ENCODE measurements at places on chromosomes 11 and 22.

DNA sequence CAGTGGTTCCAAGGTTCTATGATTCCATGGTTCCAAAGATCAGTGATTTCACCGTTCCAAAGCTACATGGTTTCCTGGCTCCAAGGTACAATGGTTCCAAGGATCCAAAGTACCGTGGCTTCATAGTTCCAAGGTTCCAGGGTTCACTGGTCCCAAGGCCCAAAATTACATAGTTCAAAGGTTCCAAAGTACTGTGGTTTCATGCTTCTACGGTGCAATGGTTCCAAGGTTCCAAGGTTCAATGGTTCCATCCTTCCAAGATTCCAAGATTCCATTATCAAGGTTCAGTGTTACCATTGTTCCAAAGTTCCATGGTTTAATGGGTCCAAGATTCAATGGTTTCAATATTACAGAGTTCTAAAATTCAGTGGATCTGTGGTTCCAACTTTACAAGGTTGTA lies 43.0 kb upstream of the SEPTIN5 start:
- no peak for DNase-seq

GRCh38 chr11:35529971-35530495 lies 4.6 kb upstream of the PAMR1 start:
- no peak for DNase-seq

GRCh38 chr11:132564091-132564885 lies 968.0 kb downstream of the OPCML start:
- DNase-seq = no peak

- no peak for DNase-seq
Measured at GRCh38 chr22:24423519-24424000, 3.8 kb upstream of the ADORA2A start.

DNA sequence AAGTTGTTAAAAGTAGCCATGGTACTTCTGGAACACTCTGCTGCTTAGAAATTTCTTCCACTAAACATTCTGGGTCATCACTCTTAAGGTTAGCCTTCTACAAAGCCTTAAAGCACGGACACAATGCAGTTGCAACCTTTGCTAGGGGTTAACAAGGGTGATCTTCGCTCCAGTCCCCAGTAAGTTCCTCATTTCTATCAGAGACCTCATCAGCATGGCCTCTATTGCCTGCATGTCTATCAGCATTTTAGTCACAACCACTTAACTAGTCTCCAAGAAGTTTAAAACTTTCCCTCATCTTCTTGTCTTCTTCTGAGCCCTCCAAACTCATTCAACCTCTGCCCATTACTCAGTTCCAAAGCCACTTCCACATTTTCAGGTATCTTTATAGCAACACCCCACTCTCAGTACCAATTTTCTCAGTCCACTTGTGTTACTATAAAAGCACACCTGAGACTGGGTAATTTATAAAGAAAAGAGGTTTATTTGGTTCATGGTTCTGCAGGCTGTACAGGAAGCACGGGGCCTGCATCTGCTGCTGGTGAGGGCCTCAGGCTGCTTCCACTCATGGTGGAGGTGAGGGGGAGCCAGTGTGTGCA lies 48.7 kb upstream of the TH start:
- no peak for DNase-seq

DNA sequence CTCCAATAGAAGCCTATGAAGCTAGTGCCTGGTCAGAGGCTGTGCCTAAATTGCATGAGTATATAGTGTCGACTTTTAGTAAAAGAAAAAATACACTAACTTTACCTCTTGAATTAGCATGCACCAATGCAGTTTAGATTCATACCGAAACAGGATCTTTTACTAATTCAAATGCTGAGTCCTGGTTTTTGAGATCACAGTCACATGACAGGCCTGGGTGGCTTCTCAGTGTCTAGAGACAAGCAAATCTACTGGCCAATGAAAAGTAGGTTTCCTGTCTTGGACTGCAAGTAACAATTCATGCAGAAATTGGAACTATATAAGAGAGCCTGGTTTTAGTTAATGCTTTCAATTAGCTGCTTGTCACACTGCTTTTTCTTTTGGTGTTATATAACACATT lies 7.2 kb downstream of the ARHGEF12 start:
- no peak for DNase-seq

GRCh38 chr11:112255067-112255720 lies 5.5 kb downstream of the PLET1 start:
- DNase-seq = no peak

GRCh38 chr11:5038341-5038740 lies 8.0 kb upstream of the OR52J3 start:
- no peak for DNase-seq

GRCh38 chr11:47409440-47410369 lies 1.3 kb downstream of the SLC39A13 start:
- DNase-seq = no peak

DNA sequence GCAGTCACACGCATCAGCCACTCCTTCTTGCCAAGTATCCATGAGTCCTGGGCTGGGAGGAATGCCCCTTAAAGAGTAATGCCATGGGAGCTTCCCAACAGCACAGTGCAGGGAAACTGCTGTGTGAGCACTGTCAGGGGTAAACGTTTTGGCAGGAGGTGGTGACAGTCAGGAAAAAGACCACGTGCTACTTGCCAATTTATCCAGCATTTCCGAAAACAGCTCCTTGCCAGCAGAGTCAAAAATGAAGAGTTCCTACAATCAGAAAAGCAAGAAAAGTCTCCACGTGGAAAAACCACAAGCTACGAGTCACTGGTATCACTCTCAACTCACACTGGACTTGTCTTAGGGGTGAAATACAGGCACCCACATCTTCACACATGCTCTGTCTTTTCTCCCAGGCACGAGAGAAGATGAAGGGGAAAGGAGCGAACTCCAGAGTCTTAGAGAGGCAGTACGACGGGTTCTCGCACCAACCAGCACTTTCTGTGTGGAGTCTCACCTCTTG lies 9.9 kb downstream of the IFT27 start:
- no peak for DNase-seq

GRCh38 chr22:19178065-19178656 lies 375 bp downstream of the SLC25A1 start:
- DNase-seq = no peak

DNA sequence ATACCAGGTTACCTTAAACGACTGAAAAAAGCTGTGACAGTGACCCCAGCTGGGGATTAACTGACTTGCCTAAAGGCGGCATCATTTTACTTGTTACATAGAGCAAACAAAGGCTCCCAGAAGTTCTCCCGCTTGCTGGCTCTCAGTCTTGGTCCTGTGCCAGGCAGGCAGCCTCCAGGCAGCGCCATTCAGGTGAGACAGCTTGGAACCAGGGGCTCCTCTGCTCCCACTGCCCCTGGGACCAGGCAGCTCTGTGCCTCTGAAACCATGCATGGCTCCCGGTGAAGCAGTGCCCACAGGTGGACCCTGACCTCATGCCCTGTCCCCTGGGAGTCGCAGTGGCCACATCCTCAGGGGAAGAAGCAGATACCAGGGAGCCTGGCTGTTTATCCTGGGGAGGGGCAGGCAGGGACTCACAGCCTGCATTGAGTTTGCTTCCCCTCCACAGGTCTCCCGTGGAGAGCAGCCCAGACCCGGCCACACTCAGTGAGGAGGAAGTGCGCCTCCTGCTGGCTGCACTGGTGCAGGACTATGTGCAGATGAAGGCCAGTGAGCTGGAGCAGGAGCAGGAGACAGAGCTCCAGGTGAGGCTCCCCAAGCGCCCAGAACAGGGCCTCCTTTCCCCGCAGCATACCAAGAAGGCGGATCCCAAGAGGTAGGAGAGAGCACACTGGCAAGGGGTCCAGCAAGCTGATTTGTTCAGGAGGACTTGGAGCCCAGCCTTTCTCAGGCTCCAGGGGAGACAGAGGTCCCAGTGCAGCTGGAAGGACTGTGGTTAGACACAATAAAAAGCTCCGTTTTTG lies 15.6 kb upstream of the CYP2R1 start:
- DNase-seq = peak; percentile 81

GRCh38 chr11:20116825-20117224 lies 43.5 kb downstream of the DBX1 start:
- no peak for DNase-seq

DNA sequence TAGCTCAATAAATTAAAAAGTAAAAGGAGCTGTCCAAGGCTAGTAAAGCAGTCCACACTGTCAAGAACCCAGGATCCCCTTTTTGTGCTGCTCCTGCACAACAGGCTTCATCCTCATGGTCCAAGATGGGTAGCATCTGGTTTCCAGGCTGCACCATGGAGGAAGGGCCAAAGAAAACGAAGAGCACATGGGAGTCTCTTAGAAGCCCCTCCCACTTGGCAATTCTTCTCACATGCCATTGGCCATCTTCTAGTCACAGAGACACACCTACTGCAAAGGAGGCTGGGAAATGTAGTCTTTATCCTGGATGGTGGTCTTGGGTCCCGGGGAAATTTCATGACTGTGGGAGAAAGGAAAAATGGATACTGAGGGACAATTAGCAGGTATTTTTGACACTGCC lies 37.8 kb downstream of the PRR5L start:
- DNase-seq = no peak

DNA sequence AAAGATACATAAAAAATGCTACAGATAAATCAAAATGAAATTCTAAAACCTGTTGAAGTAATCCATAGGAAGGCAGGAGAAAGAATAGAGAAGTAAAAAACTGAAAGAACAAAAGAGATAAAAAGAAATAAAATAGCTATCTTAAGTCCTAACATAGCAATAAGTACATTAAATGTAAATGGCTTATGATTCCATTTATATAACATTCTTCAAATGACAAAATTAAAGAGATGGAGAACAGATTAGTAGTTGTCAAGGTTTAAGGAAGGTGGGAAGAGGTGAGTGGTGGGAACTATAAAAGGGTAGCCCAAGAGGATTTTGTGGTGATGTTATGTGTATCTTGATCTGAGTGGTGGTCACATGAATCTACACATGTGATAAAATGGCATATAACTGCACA lies 254.8 kb downstream of the FAM76B start:
- no peak for DNase-seq

GRCh38 chr11:127308291-127308690 lies 307.7 kb upstream of the KIRREL3 start:
- no peak for DNase-seq

DNA sequence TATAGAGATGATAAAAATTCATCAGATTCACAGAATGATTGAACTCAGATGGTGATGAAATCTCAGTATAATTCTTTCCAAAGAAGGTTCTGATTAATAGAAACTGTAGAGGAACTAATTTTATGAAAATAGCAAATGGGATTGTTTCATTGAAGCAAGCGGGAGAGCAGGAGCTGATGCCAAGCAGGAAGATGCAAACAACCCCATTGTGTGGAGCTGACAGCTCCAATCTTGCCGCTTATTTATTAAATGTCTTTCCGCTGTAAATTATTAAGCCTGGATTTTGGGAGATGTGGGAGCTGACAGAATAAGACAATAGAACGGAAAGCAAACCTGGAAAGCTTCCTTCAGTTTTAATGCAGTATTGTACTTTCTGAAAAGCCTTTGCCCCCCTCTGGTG lies 6.0 kb upstream of the TMEM218 start:
- DNase-seq = no peak

DNA sequence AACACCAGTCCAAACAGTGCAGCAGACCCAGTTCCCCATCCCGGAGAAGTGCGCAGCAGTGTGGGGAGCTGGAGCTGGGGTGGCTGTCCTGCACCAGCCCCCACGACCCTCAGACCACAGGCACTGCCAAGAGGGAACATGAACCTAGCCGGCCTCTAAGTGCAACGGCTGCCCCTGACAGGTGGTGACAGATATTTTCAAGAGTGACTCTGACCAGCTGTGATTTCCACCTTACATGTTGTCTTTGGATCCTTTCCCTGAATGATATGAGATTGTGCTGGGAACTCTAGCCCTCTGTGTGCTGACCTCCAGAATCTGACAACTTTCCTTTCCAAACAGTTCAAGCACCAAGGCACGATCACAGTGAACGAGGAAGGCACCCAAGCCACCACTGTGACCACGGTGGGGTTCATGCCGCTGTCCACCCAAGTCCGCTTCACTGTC lies 12.6 kb downstream of the SERPIND1 start:
- DNase-seq = no peak

- no peak for DNase-seq
Measured at GRCh38 chr11:118233377-118233776, 8.6 kb upstream of the JAML start.

- DNase-seq = no peak
Measured at GRCh38 chr11:118054712-118055640, 21.9 kb upstream of the TMPRSS4 start.

GRCh38 chr11:26599425-26599824 lies 27.4 kb upstream of the MUC15 start:
- DNase-seq = no peak

DNA sequence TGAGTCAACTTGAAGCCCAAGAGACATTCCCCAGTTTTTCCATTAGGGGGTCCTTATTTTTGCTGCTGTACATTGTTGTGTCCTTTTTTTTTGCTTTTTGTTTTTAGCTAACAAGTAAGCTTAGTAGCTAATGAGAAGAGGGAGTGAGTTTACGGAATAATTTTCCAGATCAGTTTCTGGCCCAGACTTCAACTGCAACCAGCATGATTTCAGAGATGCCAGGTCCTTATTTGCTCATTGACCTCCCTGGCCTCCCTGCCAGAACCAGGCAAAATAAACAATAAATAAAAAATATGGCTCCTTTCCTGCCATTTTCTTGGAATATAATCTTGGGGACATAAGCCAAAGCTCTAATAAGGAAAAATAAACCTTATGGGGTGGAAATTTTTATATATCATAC lies 185.9 kb downstream of the FAT3 start:
- no peak for DNase-seq
